SK-N-SH treated with all-trans-retinoic acid at 6 μM for 48 hours (cell line): ENCODE measurements at places on chromosomes 12 and 14.
A peak's percentile ranks its signal among the peaks of the same experiment; 100 is the strongest.

- ATAC-seq, result no peak
Observed at GRCh38 chr14:102234331-102235264, 70.4 kb downstream of the MOK start.

GRCh38 chr12:9910716-9911421 lies 21.3 kb downstream of the CLEC2A start:
- ATAC-seq, result no peak

- peak; percentile 55 for ATAC-seq
Observed at GRCh38 chr14:100443603-100444002, 120.5 kb downstream of the SLC25A47 start.

- ATAC-seq, result peak; percentile 33
Observed at GRCh38 chr12:26196421-26196716, 996 bp downstream of the SSPN start.

- ATAC-seq, result no peak
Observed at GRCh38 chr12:30732954-30733637, 21.7 kb downstream of the CAPRIN2 start.

- ATAC-seq, result no peak
Observed at GRCh38 chr12:53219292-53219955, 12.4 kb upstream of the ITGB7 start.

DNA sequence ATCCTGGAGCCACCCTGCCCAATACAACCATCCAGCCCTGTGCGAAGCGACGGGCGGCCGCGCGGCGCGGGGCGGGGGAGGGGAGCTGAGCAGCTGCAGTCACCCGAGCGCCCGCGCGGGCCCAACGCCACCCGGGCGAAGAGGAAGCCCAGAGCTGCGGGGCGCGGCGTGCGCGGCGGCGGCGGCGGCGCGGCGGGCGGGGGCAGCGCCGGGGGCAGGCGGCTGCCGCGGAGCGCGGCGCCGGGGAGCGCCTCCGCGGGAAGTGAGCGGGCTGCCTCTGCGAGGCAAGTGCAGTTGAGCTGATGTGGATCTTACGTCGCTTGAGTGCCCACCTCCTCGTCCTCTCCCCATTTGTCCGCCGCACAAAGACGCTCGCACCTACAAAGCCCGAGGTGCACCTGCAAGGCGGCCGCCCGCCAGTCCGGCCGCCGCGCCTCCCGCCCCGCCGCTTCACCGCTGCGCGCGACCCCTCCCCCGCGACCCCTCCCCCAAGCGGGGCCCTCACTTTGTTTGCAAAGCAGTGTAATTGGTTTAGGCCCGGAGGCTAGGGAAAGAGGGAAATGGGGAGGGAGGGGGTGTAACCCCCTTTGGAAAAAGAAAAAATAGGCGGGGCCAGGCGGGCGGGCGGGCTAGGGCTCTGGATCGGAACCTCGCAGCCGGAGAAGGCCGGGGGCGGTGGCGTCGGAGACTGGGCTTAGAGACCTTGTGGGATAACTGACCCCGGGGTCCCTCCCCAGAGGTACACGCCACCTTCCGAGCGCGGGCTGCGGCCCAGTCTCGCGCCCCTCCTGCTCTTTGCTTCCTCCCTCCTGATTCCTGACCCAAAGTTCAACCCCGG lies at the start of the genes FOXA1 and TTC6:
Gene FOXA1, minus strand, starts transcription at position 279 of the 838 bp plus-strand sequence. Its CDS starts 277 bp downstream, at position 2.
Gene TTC6, plus strand, starts transcription at position 659 of the 838 bp plus-strand sequence. CDS start 26,436 bp downstream, outside the sequence.
- no peak; the same call in 2 of the 3 replicates for ATAC-seq

GRCh38 chr14:102094101-102094500 lies 7.3 kb upstream of the HSP90AA1 start:
- no peak for ATAC-seq

DNA sequence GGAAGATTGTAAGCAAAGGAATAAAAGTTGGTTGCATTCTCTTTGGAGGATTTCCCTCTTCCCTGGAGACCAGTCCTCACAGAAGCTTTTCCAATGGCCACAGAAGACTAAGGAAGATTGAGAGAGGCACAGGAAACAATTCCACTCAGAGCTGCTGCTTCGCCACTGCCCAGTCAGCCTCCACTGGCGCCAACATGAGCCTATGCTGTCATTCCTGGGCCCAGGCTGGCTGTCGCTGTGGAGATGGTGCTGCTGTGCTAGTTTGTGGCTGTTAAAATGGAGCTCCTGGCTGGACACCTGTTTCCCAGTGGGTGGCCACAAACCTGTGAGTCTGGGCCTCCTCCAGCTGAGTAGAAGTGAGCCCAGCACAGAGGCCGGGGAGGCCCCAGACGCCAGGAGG lies 6.6 kb downstream of the P2RX7 start:
- ATAC-seq, result no peak

- ATAC-seq, result no peak
Observed at GRCh38 chr12:2173971-2174370, 121.2 kb downstream of the CACNA1C start.

DNA sequence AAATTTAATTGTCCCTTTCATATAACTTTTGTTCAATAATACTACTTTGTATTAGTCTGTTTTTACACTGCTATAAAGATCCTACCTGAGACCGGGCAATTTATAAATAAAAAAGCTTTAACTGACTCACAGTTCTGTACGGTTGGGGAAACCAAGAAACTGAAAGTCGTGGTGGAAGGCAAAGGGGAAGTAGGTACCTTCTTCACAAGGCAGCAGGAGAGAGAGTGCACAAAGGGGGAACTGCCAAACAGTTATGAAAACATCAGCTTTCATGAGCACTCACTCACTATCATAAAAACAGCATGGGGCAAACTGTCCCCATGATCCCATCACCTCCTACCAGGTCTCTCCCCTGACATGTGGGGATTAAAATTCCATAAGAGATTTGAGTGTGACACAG lies 1069.0 kb downstream of the FSCB start:
- ATAC-seq, result no peak

DNA sequence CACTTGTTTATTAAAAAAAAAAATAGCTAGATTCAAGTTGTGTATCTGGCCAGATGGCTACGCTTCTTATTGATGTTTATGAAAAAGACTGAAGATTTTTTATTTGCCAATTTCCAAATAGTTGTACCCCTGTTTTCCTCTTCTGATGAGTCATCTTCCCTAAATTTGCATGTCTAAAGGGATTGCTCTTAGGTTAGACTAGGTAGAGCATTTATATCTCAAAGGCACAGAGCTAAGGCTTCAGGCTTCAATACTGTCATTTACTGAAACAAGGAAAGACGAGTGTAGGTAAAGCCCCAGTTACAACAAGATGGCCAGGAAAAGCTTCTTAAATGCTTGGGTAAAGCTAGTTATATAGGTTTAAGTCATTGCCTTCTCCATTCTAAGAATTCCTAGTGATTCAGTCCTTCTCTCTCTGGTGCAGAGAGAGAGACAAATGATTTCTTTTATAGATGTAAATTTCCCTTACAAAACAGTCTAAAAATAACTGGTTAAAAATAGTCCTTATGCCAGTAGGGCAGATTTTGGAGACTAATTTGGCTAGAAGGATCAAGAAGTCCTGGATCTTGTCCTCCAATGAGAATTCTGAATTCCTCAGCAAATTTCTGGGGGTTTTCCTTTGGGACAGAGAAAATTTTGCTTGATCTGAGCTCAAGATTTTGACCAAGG lies 26.1 kb downstream of the LEMD3 start:
- ATAC-seq, result no peak

GRCh38 chr14:53622447-53622846 lies 334.2 kb downstream of the BMP4 start:
- ATAC-seq, result no peak

DNA sequence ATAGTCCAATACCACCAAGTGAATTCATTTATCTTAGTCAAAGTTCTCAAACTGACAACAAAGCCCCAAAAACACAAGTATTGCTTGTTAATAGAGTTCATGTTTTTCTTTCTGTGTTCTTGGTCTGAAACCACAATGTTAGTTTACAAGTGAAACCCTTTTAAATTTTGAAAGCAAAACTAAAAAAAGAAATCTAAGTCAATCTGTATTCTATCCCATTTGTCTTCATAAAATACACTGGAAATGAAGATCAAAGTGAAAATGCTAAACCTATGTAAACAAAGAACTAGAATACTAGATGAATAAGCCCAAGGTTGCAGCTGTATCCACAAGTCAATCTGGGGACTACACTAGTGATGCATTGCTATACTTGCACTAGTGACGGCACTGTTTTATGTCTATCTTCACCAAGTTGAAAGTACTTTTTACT lies 10.4 kb downstream of the MAP4K5 start:
- ATAC-seq, result peak; percentile 31

- no peak for ATAC-seq
Observed at GRCh38 chr12:3743803-3744202, 9.1 kb downstream of the CRACR2A start.

DNA sequence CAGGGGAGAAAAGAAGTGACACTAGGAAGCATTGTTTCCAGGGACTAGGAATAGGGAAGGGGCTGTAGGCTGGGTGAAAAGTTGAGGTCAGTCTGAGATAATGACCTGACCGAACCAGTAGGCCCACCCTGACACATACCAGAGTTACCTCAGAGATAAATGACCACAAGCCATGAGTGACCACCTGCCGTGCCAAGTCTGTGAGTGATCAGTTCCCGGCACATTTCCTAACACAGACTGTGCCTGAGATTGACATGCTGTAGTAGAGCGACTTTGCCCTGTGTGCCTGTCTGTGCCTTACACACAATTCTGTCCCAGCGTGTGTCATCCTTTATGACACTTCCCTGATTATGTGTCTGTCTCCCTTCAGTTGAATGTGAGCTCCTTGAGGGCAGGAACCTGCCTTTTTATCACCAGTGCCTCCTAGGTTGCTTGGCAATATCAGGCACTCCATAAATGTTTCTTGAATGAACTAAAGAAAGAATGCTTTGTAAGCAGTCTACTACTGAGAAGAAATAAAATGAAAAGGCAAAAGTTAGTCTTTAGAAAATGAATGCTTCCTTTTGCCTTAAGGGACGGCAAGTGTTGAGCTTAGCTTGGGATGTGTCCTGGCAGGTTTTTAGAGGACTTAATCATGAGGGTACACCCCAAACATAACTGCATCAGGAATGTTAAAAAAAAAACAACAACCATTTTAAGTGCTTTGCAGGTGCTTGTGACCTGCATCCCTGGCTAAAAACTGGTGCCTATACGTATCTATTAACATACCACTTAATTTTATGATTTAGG lies 9.6 kb upstream of the SSPN start:
- ATAC-seq, result no peak

GRCh38 chr12:51181558-51181957 lies 8.6 kb upstream of the TFCP2 start:
- ATAC-seq, result no peak

- no peak for ATAC-seq
Observed at GRCh38 chr12:6457220-6457945, 5.5 kb downstream of the TAPBPL start.

- ATAC-seq, result no peak
Observed at GRCh38 chr12:50072198-50072907, 12.8 kb upstream of the SMARCD1 start.

DNA sequence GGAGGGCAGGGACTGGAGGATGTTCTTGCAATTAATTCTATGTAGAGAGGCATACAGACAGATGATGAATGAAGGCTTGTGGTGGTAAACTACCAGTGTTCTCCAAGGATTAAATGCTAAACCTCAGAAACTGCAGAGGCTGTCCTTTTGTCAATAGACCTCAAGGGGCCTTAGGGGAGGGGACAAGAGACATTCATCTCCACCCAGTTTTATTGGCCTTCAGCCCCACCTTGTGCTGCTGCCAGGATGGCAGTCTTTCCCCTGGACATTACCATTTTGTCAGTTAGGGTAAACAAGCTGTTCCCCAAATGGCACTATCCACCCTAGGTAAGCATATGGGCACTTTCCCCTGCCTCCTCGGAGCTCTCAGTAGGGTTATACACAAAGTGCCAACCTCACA lies 4.9 kb upstream of the SMAGP start:
- ATAC-seq, result no peak

GRCh38 chr12:109053382-109054123 lies 1.2 kb downstream of the USP30 start:
- no peak for ATAC-seq

DNA sequence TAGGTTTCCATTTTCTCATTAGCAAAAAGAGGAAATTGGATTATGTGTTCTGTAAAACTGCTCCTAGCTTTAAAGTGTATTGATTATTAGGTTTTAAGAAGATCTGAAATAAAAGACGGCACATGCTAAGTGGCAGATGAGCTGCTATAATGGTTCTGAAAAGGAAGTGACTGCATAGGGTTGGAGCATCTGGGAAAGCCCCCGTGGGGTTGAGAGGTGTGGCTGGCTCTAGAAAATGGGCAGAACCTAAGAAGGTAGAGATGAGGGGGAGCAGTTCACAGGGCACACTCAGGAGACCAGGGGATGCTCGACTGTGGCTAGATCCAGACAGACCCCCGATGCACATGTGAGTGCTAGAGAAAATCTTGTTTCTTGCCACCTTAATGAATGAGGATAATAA lies 1.9 kb downstream of the IFNG-AS1 start:
- ATAC-seq, result no peak

DNA sequence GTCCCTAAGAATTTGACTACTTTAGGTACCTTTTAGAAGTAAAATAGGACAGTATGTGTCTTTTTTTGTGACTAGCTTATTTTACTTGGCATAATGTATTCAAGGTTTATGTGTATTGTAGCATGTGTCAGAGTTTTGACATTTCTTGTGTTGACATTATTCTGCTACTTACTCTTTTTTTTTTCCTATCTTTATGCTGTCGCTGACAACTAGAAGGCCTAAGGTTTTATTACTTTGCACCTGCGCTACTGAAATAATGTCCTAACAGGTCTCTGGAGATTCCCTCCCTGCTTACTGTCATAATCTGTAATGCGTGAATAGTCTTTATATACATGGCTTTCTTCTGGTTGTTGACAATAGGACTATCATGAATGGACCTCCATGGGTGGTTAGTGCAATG lies 43.0 kb downstream of the PDE3A start:
- ATAC-seq, result no peak

- ATAC-seq, result no peak
Observed at GRCh38 chr14:104770851-104771272, 17.9 kb downstream of the SIVA1 start.
